ENCODE measurements at places on chromosomes 7 and 10.

GRCh38 chr7:24896031-24896501 lies 83.9 kb downstream of the OSBPL3 start:
- no peak for DNase-seq

GRCh38 chr7:37719077-37719476 lies 35.5 kb downstream of the GPR141 start:
- no peak for DNase-seq

GRCh38 chr10:98309366-98310355 lies 41.7 kb upstream of the LOXL4 start:
- DNase-seq = peak; percentile 31

- no peak for DNase-seq
These were observed 26.6 kb downstream of the DIP2C start for GRCh38 chr10:662686-663465.

- no peak for DNase-seq
These were observed 320.3 kb downstream of the WDR37 start for GRCh38 chr10:1376384-1376945.

DNA sequence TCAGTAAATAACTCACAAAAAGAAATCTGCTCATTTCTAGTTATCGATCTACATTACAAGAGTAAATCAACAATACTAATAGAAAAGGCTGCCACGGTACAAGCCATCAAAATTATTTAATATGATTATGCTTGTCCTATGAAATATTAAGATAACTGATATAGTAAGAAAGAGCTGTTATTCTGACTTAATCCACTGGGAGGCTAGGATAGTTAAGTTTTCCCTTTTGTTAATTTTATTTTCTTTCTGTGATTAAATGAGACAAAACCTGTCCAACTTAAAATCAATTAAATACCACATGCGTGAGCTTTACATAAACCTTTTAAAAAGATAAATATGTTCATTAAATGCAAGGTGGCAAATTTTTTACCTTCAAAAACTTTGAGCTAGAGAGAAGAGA lies 114.8 kb downstream of the LMBR1 start:
- DNase-seq = no peak

- no peak for DNase-seq
These were observed 28.8 kb downstream of the PTPN12 start for GRCh38 chr7:77565917-77566316.

DNA sequence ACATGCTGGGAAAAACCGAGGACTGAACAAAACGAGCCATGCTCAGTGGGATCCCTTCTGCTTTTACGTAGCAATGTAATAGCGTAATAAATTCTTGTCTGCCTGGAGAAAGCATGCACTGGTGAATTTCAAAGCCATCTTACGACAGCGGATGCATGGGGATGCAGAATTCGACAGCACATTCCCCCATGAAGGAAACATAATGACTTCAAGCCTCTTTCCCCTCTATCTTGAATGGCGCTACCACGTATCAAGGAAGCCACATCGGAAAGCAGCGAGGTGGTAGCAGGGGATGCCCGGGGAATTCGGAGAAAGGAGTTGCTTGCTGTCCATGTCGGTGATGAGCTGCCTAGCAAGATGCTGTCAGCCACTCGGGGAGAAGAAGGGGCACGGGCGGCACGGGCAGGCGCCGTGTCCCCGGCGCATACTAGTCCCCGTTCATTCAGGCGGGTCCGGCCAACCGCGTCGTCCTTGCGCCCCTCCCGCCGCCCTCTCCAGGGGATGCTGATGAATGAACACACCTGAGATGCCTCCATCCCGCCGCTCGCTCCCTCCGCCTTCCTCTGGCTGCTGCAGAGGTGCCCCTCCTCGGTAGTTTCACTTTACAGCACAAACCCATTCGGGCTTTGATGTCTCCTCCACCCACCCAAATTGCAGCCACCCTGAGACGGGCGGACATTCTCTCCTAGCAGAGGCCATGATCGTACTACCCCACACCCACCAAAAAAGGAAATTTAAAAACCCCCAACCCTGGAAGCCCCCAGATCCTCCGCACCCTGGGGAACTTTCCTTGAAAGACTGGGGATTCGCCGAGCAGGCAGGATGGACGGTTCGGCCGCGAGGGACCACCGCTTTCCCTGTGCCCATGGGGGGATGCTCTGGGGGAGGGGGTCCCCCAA lies 644 bp downstream of the SORBS1 start:
- peak; percentile 54 for DNase-seq

GRCh38 chr7:33836797-33837355 lies 68.5 kb upstream of the BMPER start:
- DNase-seq = peak; percentile 22

GRCh38 chr7:1931256-1931950 lies 261.3 kb downstream of the ELFN1 start:
- no peak for DNase-seq

GRCh38 chr7:95155965-95156364 lies 168.4 kb downstream of the PON1 start:
- DNase-seq = no peak

DNA sequence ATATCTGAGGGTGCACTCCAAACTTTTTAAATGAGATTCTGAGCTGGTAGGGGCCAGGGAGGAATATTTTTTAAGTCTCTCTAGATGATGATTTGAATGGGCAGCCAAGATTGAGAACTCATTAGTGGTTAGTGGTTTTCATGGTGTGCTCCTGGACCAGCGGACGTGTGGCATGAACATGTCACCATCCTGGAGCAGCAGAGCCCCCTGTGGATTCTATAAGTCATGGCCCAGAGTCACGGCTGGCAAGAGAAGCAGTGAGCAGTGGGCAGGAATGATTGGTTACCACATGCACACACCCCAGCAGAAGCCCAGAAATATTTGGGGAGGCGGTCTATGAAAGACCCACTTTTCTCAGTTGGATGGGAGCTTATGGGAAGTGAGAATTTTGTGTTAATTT lies 21.2 kb upstream of the UCN3 start:
- no peak for DNase-seq

- DNase-seq = no peak
These were observed 327.4 kb downstream of the AGMO start for GRCh38 chr7:15234431-15234830.

GRCh38 chr7:54680377-54681005 lies 78.5 kb downstream of the SEC61G start:
- DNase-seq = no peak

DNA sequence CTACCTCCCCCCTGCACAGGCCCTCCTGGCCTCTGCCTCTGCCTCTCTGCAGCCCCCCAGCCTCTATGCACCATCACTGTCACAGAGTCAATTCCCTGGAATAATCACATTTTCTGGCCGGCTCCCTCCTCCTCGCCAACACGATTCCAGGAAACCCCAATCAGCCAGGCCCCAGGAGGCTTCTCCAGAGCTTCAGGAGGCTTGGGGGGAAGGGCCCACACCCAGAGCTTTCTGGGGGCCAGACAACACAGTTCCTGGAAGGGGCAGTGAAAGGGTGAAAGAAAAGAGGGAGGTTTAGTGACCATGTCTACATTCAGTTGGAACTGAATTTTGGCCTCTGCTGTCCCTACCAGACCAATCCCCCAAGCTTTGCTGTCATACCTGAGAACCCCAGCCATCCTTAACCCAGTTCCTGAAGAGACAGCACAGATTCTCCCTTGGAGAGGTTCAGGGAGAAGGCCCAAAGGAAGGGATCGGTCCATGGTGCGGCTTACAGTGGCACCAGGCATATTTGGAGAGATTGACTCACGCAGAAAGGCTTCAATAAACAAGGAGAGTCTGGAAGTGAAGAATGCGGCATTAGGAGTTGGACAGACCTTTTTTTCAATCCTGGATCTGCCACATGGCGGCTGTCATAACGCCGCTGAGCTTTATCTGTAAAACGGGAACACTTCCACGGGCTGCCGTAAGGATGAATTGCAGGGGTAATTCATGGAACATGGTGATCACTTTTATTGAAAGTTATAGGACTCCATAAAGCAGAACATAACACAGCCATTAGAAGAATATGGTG lies 89.0 kb downstream of the NEURL1 start:
- DNase-seq = no peak

DNA sequence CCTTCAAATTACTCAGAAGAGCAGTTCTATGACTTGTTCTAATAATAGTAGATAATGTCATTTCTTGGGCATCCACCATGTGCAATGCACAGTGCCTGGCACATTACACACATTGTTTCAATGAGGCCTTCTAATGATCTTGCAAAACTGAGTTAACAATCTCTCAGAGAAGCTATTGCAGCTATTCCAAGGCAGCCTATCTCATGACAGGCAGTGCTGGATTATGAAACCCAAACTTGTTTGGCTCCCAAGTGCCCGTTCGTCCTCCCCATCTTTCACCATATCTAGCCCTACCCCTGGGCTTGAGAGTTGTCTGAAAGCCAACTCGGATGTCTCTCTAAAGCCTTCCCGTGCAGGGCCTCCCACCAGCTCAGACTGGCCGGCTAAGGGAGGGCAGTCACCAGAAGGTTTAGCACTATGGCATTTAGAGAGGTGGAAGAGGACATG lies 405.1 kb downstream of the PLXNA4 start:
- DNase-seq = no peak

- no peak for DNase-seq
These were observed 139.9 kb upstream of the AKR1E2 start for GRCh38 chr10:4685904-4686643.

- DNase-seq = no peak
These were observed 10.3 kb downstream of the RBP3 start for GRCh38 chr10:47358457-47358856.

- DNase-seq = peak; percentile 58
These were observed 257.2 kb downstream of the KIAA1217 start for GRCh38 chr10:24465891-24466818.

- DNase-seq = no peak
These were observed 39.8 kb downstream of the ASB4 start for GRCh38 chr7:95525503-95525902.

- no peak for DNase-seq
These were observed 9.7 kb upstream of the GDF10 start for GRCh38 chr10:47290338-47290737.

DNA sequence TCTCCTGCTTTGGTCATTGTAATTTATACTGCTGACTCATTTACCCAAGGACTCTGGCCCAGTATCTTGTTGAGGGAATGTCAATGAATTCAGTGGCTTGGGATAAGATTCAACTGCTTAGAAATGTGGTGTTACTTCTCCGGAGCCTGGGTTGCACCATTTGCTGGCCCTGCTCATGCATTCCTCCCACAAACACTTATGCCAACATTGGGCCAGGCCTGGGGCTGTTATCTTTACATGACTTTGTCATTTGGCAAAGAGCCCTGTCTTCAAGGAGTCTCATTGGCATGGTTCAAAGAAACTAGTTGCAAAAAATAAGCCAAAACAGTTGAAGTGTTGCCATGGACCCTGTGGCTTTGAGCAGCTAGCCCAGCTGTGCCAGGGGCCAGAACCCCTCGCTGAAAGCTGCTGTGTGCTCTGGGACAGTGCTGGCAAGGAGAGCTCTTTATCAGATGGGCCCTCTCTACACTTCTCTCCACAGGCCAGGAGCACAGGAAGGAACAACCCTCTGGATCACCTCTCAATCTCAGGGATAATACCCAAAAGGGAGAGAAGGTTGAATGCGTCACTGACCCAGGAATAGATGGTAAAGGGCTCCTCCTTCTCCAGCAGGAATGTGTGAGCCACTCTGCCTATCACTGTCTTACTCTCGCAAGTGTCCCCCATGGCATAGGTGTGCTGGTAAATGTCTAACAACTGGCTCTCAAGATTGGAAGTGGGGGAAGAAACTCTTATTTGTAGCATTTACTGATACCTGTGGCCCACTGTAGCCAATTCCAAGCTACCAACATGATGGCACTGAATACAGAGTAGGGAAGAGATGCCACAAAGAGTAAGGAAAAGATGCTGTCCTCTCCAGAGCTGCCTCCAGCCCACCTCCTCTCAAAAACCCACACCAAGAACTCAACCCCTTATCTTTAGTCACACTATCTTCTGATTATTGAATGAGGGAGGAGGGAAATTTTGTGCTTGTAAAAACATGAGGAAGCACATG lies 23.5 kb upstream of the PDE1C start:
- DNase-seq = no peak

- peak; percentile 66 for DNase-seq
These were observed 1.1 kb downstream of the NANOS1 start for GRCh38 chr10:119030421-119031250.

- no peak for DNase-seq
These were observed 198.7 kb downstream of the CXCL12 start for GRCh38 chr10:44186150-44186549.

DNA sequence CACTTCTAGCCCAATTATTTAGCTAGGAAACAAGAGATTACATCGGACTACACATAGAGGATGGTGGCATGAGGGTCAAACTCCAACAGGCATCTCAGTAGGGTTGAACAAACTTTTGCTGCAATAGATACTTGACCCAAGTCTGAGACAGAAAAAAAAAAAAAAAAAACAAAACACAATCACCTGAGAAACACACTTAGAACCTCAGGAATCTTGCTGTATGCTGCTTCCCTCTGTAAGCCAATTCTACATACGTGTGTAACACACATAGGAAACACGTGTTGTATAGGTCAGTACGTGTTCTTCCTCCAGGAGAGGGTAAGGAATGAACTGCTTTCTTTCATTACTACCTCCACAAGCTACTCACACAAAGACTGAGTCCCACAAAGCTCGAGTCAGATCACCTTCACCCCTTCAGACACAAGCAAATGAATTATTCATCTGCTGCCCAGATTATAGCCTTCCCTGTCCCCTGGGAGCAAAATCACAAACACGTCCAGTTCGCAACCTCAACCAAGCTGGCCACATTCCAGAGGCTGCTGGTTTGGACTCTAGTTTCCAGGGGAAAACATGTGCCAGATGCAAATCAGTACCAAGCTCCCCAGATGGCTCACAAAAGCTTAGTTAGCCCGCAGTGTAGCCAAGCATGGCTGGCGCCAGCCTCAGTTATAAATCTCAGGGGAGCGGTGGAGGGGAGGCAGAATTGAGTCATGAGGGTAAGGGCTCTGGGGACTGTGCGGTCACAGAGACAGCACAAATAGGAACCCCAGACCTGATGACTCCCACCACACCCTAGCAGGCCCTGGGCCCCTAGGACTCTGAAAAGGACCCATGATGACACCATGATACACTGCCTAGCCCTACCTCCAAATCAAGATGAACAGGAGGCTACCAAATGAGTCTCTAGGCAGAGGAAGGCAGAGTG lies 15.1 kb downstream of the PSAP start:
- no peak for DNase-seq

Data from activated CD4-positive, alpha-beta T cell treated with anti-CD3 and anti-CD28 coated beads, Interleukin-2, amount 50 U/mL, for 48 hours (primary cell).